Iris pigment epithelial cell (primary cell): ENCODE measurements at places on chromosomes 4 and X.

- DNase-seq, result peak; percentile 27
Measured at GRCh38 chr4:103786014-103786413, 66.2 kb upstream of the TACR3 start.

DNA sequence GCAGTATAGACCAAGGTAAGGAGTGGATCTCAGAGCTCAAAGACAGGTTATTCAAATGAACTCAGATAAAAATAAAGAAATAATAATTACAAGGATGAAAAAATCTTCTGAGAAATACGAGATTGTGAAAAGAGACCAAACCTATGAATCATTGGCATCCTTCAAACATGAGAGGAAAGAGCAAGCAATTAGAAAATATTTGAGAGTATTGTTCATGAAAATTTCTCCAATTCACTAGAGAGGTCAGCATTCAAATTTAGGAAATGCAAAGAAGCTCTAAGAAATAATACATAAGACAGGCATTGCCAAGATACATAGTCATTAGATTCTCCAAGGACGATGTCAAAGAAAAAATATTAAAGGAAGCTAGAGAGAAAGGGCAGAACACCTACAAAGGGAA lies 93.5 kb upstream of the GALNTL6 start:
- DNase-seq, result no peak

GRCh38 chrX:7334253-7334935 lies 186.4 kb upstream of the PUDP start:
- DNase-seq, result peak; percentile 84

GRCh38 chr4:39410415-39410814 lies 3.7 kb downstream of the KLB start:
- DNase-seq, result peak; percentile 29

DNA sequence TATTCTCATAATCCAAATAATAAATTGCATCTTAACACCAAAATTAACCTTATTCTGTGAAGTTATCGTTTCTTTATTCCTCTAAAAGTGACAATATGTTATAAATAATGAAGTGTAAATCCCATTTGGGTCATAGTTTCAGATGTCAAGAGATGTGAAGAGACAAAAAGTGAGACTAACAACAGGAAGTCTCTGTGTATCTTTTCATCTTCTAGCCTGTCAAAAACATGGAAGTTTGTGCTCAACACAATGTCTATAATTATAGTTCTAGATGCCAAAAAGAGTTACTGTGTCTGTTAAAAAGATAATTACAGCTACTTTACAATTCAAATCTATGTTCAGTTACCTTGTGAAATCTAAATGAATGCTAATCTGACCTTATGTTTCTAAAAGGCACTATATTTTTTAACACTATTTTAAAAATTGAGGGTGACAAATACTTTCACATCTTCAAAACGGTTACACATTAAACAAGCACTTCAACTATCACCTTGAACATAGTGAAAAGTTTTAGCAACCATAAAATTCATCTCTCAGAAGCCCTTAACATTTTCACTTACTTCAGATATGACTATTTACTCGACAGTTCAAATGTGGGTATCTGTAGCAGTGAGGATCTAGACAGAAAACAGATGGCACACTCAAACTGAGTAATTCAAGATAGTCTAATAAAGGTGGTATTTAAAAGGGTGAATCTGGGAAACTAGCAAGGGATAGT lies 509.8 kb downstream of the ARAP2 start:
- DNase-seq, result no peak

- peak; percentile 2 for DNase-seq
Measured at GRCh38 chr4:84403656-84404055, 95.4 kb downstream of the NKX6-1 start.
